Caco-2 (cell line): ENCODE measurements at places on chromosomes 11 and 22.

GRCh38 chr11:62600367-62601121 is 1.1 kb downstream of the MTA2 start:
- H3K27me3 ChIP-seq = no peaks in the 10 kb centered on the region
- peak overlapping the region; percentile 89 for H3K27ac ChIP-seq
- peaks cover 3% of the 10 kb centered on the region; the same call in 1 of the 2 replicates for H3K36me3 ChIP-seq
- peaks cover 28% of the 10 kb centered on the region for H3K4me1 ChIP-seq
- peak overlapping the region; percentile 97 for H3K4me3 ChIP-seq
- DNase-seq = no peak

DNA sequence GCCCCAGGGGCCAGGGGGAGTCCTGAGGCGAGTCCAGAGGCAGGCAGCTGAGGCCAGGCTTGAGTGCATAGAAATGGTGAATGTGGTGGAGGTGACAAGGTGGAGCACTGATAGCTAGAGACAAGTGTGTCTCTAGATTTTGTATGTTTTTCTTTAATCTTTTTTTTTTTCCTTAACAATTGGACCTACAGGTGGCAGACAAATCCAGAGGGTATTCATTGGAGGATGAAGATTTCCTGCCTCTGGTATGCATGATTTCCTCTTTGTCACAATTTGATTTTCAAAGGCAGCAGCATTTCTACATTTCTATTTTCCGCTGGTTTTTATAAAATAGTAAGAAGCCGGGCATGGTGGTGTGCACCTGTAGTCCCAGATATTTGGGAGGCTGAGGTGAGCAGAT is 47.7 kb upstream of the DKK3 start:
- DNase-seq = no peak
- H3K27ac ChIP-seq = no peak overlapping the region
- H3K36me3 ChIP-seq = no peaks in the 10 kb centered on the region
- no peaks in the 10 kb centered on the region; the same call in 1 of the 2 replicates for H3K4me1 ChIP-seq
- H3K27me3 ChIP-seq = no peaks in the 10 kb centered on the region

GRCh38 chr22:32396746-32397145 is 15.3 kb downstream of the RTCB start:
- no peaks in the 10 kb centered on the region for H3K4me1 ChIP-seq
- no peak overlapping the region for H3K4me3 ChIP-seq
- H3K27ac ChIP-seq = no peak overlapping the region
- H3K36me3 ChIP-seq = peaks cover 2% of the 10 kb centered on the region; the same call in 1 of the 2 replicates

DNA sequence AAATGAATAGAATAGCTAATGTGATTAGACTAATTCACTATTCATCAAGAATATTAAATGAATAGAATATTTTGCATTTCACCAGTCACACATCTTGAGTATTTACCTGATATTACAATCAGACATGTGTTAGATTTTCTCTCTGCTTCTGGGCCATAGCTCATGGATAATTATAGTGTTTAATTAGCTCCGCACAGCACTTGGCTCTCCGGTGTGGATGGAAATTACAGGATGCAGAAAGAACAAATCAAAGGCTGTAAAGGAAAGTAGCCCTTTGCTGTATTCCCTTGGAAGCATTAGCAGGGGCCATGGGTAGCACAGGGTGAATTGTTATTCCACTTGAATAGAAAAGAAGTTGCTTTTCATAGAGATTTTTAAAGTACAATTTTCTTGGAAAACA is 320.3 kb upstream of the SORL1-AS1 start:
- no peaks in the 10 kb centered on the region for H3K36me3 ChIP-seq
- no peaks in the 10 kb centered on the region for H3K4me1 ChIP-seq
- H3K27me3 ChIP-seq = peaks cover 2% of the 10 kb centered on the region; the same call in 1 of the 2 replicates
- no peak overlapping the region for H3K4me3 ChIP-seq

- no peaks in the 10 kb centered on the region; the same call in 1 of the 2 replicates for H3K36me3 ChIP-seq
- no peak overlapping the region for H3K4me3 ChIP-seq
- H3K27ac ChIP-seq = peak overlapping the region; percentile 72
- H3K4me1 ChIP-seq = peaks cover 64% of the 10 kb centered on the region
- DNase-seq = peak; percentile 68
- H3K27me3 ChIP-seq = no peaks in the 10 kb centered on the region
These were observed 11.6 kb downstream of the PISD start for GRCh38 chr22:31650391-31650790.

DNA sequence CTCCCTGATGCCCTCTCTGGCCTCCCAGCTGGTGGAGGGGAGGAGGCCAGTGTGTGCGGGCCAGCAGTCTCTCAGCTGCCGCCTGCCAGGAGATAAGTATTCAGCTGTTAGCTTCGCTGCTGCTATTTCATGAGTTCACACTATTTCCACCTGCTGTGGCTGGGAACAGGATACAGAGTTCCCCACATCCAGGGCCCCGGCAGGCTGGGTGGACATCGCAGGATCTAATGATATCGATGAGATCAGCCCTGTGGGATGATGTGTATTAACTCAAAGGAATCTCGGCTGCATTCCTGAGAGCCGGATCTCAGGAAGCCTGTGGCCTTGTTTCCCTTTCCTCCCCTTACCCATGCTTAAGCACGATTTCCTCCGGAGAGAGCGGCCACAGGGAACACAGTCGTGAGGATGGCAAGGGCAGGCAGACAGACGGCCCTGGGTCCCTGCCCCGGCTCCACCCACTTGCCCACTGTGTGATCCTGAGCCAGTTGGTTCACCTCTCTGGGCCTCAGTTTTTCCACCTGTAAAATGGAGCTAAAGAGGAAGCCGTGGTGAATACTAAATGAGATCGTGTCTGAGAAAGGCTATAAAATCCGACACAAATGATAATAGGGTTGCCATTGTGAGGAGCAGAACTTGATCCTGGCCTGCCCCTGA is 6.5 kb upstream of the PVALB start:
- H3K27ac ChIP-seq = no peak overlapping the region
- peaks cover 1% of the 10 kb centered on the region; the same call in 1 of the 2 replicates for H3K27me3 ChIP-seq
- no peak overlapping the region for H3K4me3 ChIP-seq

GRCh38 chr11:120581313-120581712 is 69.8 kb downstream of the GRIK4 start:
- H3K27ac ChIP-seq = no peak overlapping the region
- no peak for DNase-seq
- H3K36me3 ChIP-seq = no peaks in the 10 kb centered on the region
- H3K4me1 ChIP-seq = no peaks in the 10 kb centered on the region

DNA sequence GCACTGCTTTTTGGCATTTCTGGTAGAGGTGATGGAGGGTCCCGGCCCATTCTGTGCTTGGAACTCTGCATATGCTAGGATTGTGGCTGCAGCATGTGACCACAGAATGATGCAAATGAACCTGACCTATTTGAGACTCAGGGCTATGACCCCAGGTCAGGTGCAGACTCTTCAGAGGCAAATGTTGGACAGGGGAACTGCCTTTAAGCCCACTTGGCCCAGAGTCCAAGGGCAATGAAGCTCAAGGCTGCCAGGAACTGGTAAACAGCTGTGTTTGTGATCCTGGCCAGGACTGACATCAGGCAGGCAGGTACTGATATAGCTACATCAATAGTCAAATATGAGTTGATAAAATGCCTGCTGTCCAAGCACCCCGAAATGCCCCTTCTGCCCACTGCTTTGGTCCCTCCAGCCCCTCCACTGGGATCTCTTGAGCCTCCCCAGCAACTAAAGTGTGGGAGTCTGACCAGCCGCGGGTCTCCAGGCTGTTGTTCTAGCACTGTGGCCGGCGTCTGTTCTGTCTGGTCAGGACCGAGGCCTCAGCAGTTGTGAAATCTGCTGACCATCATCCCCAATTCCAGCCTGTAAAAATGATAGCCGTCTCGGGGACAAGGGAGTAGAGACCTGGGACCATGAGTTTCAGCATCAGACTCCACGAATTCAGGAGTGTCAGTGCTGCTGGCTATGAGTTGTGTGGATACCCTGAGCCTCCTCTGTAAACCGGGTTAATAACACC is 82.4 kb upstream of the EIF3D start:
- DNase-seq = no peak
- H3K27ac ChIP-seq = no peak overlapping the region
- no peaks in the 10 kb centered on the region for H3K36me3 ChIP-seq
- no peaks in the 10 kb centered on the region for H3K4me1 ChIP-seq
- H3K4me3 ChIP-seq = no peak overlapping the region

DNA sequence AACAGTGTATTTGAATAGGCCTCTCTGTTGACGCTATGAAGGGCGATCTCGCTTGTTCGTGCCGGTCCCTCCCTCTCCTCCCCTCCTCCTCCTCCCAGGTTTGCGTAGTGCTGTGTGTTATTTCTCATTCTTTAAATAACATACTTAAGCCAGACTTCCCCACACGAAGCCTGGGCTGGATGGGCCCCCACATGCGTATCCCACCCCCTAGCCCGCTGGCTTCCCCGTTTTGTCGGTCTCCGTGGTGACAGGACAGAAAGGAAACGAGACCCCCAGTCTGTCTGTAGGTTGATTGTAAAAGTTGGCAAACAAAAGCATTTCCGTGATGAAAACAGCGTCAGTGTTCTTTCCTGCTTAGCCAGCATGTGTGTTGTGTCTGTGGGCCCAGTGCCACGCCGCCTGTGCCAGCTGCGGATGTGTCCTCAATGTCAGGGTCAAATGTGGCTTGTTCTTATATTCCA is 27.3 kb downstream of the FAM118A start:
- DNase-seq = no peak
- no peaks in the 10 kb centered on the region for H3K27me3 ChIP-seq
- H3K36me3 ChIP-seq = peaks cover 2% of the 10 kb centered on the region; the same call in 1 of the 2 replicates
- H3K4me1 ChIP-seq = no peaks in the 10 kb centered on the region
- no peak overlapping the region for H3K27ac ChIP-seq

- no peak overlapping the region for H3K27ac ChIP-seq
- no peaks in the 10 kb centered on the region for H3K36me3 ChIP-seq
- H3K4me1 ChIP-seq = no peaks in the 10 kb centered on the region
- H3K4me3 ChIP-seq = no peak overlapping the region
These were observed 84.4 kb downstream of the OR5AK2 start for GRCh38 chr11:57073128-57073527.
